ENCODE measurements at places on chromosomes 7 and 10.
A peak's percentile ranks its signal among the peaks of the same experiment; 100 is the strongest.

DNA sequence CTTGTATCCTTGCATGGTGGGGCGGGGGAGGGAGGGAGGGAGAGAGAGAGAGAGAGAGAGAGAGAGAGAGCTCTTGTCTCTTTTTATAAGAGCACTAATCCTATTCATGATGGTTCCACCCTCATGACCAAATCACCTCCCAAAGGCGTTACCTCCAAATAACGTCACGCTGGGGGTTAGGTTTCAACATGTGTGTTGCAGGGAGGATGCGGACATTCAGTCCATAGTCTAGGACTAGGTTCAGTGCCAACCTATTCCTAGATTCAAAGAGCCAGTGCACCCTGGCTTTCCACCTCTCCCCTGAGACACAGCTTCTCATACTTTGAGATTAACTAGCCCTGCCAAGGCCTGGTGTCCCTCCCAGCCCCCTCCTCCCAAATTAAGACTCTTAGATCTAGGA lies 123.0 kb downstream of the GRK5 start:
- no peak for DNase-seq

DNA sequence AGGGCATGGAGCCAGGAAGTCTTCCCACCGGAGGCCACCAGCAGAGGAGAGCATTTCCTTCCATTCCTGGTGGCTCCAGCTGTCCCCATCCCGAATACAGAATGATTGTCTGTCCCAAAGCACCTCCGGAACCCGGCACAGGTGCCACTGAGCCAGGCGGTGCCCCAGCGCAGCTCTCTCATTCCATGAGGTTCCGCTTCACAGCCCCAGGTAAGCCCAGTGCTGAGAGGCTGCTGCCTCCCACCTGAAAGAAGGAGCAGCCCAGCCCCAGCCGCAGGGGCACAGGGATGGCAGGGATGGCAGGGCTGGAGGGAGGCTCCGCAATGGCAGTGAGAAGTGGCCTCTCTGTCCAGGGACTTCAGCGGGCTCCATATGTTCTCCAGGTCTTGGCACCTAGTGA lies 162.1 kb upstream of the TCERG1L start:
- no peak for DNase-seq

DNA sequence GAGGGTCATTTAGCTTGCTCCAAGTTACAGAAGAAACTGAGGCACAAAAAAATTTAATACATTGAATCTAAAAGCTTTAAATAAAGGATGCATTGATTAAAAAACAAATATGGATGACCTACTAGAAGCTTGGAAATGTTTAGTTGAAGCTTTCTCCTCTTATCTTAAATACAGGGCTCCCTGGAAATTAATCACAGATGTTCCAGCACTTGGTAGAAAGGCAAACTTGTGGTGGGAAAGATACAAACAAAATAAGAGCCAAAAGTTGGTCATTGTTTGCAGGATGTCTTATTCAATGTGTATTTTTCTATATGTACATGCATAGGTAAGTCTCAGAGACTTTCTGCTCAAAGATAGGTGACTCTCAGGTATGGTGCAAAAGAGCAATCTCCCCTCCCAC lies 40.7 kb upstream of the LYZL1 start:
- DNase-seq = no peak

DNA sequence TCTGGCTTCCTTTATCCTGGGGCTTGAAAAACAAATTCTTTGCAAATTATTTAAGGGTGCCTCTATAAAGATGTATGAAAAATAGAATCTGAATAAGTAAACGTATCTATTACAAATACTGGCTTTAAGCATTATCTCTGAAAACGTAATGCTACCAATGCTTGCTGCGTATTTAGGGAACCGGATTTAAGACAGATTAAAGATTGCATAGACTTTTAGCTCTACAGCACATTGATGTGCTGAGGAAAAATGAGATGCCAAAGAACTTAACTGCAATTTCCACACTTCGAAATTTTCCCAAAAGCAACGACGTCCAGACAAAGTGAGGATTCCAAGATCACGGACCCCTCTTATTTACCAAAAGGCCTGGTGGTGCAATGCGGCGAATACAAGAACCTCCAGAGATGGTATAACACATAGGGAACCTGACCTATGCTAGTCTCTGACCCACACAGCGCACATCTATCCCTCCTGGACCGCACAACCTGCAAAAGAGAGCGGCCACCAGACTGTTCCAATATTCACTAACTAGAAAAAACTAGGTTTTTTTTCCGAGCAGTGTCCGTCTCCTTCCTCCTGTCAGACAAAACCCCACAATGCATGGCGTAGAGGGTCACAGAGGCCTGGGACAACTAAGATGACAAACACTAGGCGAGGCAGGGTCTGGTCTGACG lies 34.3 kb upstream of the PHF14 start:
- DNase-seq = no peak

- no peak for DNase-seq
These were observed 292.4 kb upstream of the KLF14 start for GRCh38 chr7:131026297-131027000.

DNA sequence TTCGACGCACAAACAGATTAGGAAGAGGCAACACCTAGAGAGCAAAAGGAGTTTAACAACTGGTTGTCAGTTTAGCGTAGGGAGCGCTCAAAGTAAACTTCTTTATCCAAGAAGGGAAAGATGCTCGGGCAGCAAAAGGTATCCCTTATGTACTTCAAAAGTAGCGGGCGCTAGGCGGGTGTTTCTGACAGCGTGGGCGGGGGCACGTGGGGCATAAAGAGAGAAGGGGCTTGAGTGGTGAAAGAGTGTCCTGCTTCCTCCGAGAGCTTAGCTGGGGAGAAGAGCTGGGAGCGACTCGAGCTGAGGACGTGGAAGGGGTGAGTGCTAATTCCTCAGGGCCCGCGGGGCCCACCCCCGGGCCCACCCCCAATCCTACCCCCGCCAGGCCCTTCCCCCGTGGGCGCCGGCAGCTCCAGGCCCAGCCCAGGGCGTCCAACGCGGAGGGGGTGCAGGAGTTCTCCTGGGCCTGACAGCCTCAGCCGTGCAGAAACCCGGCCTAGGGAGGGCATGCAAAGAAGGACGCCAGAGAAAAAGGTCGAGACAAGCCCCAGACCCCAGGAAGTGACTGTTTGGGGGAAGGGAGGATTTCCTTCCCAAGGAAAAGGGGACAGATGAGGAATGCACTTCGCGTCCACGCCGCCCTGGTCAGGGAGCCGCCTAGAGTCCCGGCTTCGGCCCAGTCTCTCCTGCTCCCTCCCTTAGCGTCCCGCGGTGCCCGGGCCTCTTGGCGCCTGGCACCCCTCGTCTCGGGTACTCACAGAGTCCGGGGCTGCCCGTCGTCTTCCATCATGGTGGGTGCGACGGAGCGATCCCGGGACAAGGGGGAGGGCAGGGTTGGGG lies 868 bp downstream of the TIAL1 start:
- DNase-seq = peak; percentile 6

- no peak for DNase-seq
These were observed 110.9 kb downstream of the MAPK8 start for GRCh38 chr10:48417374-48417773.

GRCh38 chr10:114206902-114207301 lies 27.7 kb downstream of the TDRD1 start:
- DNase-seq = no peak

DNA sequence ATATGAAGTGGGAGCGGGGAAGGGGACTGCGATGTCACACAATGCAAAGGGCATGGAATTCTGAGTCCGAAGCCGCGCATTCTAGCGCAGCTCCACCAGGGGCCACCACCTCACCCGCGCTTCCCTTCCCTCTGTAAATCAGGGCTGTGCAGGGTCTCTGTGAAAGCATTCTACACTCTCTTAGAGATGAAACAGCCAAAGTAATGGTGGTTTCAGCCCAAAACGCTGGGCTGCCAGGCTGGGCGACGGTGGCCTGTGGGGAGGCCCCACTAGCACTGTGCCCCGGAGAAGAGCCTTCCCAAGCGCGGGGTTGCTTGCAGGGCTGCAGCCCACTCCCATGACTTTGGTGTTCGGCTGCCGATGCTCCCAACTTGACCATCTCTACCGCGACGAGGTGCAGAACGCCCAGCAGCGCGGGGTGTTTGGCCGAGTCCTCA lies 11.4 kb downstream of the ATG9B start:
- no peak for DNase-seq

GRCh38 chr10:33534416-33534815 lies 199.9 kb upstream of the NRP1 start:
- no peak for DNase-seq

DNA sequence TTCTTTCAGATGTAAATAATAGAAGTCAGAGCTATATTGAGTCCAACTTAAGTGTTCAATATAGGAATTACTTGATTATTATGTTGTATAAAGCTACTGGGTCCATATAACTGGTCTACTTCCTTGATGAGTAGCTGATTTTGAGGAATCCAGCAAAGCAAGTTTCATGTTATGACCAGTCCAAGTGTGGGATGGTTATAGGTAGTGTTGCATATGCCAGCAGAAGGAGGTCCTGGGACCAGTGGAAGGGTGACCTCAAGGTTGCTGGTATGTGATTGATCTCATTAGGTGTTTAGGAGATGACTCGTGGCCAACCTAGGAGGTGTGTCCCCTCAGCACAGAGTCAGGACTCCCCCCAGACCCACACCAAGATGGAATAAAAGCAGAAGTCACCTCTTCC lies 551.5 kb downstream of the KCNMA1 start:
- no peak for DNase-seq

DNA sequence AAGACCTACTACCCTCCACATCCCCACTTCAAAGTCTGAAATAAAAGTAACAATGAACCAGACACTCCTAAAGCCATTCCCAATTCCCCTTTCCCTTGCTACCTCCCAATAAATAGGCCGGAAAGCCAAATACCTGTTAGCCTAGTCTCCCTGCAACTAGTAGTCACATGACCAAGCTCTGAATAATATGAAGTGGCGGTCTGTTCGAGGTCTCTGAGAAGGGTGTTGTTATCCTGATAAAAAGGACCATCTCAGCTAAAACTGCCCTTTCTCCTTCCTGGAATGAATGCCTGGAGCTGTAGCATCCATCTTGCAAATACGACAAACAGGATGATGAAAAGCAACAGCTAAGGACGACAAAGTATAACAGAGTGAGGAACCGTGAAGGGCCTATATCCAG lies 6.0 kb downstream of the KIF5B start:
- DNase-seq = no peak

DNA sequence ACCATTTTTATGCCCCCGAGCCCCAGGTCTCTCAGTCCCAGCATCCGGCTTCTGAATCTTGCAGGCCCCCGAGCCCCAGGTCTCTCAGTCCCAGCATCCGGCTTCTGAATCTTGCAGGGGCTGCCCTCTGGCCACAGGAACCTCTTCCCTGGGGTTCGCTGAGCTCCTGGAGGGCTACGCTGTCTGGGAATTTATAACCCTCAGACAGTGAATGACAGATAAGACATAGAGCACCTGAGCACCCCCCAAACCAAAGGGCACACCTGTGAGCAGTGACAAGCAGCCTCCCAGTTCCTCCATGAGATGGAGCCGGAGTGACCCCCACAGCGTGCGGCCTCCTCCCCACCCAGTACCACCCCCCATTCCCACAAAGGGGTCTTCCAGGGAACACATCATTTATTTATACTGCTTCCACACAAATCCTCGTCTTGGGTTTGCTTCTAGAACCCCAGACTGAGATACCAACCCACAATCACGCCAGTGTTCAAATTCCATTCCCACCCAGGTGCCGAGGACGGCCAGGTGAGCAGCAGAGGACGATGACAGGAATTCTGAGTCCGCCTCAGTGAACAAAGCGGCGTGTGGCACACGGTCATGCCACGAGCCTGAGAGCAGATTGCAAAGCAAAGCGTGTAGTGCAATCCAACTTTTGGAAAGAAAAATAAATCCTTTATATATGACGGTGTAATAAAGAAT lies 57.7 kb upstream of the FAM20C start:
- DNase-seq = no peak

DNA sequence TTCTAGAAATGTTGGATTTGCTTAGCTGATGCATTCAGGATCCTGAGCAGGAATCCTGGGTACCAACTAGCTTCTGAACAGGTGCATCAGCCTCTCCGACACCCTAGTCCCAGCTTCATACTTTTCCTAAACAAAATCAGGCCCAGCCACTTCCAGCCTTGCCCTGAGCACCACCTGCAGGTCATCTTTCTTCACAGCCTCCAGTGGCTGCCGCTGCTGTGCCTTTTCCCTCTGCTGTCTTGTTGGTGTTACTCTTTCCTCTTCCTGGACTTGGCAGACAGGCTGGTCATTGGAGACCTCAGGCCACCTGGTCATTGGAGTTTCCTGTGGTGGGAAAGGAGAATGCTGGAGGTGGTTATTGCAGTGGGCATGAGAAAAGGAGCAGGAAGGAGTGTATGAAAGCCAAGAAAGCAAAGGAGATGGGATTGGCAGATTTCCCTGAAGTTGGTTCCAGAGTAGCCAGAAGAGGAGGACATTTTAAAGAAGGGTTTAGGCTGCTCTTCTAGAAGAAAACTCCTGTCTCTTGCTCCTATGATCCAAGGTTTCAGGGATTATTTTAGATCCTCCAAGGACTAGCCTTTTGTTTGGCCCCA lies 48.2 kb upstream of the NFKB2 start:
- peak; percentile 36 for DNase-seq

DNA sequence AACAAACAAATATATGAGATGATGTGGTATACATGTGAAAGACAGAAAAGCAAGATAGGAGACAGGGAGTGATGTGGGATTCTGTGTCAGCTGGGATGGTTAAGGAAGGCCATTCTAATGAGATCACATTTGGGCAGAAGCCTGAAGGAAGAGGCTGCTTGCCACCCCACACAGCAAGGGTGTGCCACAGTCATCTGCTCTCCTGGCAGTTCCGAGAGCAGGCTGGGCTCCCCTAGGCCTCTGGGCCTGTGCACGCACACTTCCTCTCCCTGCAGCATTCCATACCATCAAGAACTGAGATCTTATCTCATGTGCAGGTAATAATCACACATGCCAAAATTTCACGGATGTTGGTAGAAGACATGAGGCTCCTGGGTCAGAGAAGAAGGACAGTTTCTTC lies 43.1 kb downstream of the SYPL1 start:
- peak; percentile 86 for DNase-seq

- DNase-seq = no peak
These were observed 35.6 kb upstream of the GTF2IRD1 start for GRCh38 chr7:74418076-74418475.

DNA sequence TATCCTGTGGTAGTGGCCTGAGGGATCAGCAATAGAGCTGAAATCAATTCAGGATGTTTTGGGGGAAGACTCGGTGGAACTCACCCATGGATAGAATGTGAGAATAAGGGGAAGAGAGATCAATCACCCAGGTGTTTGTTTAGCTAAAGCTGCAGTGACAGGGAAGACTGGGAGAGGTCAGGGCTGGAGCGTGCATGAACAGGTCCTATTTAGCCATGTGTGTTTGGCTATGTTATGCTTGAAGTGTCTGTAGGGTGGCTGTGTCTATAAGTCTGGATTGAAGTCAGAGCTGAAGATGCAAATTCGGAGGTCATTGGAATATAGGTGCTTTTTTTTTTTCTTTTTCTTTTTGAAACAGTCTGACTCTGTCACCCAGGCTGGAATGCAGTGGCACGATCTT lies 4.6 kb downstream of the ATP6V1F start:
- DNase-seq = no peak

GRCh38 chr7:79403451-79403850 lies 50.0 kb downstream of the MAGI2 start:
- DNase-seq = no peak

Measured in NCI-H226 (cell line).